ENCODE measurements at places on chromosomes 1 and 21. TPM values are rescaled to one million over a fixed set of nuclear protein-coding genes. Genes with fewer than 3 reads are reported as not detected.

The RIPK4 gene
- 9.4 TPM for total RNA-seq

DNA sequence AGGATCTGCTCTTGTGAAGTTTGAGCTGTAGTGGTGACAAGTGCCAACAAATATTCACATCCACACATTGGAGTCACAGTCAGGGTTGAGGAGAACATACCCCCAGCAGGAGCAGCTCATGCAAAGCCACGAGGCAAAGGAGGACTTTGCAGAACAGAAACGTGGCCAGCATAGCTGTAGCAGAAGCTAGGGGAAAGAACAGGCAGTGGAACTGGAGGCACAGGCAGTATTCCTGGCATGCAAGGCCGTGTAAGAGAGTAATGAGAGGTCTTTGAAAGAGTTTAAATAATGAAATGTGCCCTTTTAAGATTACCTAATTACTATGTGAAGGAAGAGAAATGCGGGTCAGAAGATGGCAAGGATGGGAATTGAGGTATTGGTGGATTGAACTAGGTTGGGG, 40.9 kb upstream of the IKBKE start:
- DNase-seq, result no peak

The DPM3 gene
- total RNA-seq, result not detected

DNA sequence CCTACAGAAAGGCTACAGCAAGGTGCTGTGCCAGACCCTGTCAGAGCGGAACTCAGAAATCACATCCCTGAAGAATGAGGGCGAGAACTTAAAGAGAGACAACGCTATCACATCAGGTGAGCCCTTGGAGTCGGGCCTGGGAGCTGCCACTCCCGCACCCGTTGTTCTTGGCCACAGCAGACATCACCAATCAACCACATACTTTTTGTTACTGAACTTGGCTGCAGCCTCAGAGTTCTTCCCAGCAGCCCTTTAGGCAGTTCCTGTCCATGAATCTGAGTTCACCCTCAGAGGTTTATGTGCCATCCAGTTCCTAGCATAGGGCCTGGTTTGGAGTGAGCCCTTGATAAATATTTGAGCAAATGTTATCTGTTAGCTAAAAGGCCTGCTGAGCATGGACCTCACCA, 61.6 kb downstream of the FHAD1 start:
- no peak for DNase-seq

DNA sequence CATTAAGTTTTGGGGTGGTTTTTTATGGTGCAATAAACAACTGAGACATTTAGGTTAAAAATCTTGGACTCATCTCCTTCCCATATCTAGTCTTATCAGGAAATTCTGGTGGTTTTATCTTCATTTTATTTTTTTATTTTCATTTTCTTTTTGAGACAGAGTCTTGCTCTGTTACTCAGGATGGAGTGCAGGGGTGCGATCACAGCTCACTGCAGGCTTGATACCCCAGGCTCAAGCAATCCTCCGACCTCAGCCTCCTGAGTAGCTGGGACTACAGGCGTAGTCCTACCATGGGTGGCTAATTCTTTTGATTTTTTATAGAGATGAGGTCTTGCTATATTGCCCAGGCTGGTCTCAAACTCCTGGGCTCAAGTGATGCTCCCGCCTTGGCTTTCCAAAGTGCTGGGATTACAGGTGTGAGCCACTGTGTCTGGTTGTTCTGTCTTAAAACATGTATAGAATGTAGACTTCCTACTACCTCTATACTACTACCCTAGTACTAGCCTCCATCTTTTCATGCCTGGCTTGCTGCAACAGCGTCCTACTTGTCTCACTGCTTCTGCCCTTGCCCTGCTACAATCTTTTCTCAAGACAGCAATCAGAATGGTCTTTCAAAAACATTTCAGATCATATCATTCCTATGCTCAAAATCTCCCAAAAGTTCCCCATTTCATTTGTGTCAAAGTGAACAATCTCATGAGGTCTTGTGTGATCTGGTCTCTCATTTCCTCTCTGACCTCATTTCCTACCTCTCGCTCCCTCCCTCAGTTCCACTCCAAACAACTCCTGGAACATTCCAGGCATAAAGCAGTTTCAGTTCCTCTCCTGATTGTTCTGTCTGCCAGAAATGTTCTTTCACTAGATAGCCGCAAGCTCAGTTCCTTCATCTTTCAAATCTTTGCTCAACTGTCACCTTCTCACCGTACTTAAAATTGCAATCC, 5.9 kb upstream of the FCGR2A start:
- DNase-seq, result peak; percentile 41

The IGSF9 gene
- total RNA-seq, result 3.4 TPM

DNA sequence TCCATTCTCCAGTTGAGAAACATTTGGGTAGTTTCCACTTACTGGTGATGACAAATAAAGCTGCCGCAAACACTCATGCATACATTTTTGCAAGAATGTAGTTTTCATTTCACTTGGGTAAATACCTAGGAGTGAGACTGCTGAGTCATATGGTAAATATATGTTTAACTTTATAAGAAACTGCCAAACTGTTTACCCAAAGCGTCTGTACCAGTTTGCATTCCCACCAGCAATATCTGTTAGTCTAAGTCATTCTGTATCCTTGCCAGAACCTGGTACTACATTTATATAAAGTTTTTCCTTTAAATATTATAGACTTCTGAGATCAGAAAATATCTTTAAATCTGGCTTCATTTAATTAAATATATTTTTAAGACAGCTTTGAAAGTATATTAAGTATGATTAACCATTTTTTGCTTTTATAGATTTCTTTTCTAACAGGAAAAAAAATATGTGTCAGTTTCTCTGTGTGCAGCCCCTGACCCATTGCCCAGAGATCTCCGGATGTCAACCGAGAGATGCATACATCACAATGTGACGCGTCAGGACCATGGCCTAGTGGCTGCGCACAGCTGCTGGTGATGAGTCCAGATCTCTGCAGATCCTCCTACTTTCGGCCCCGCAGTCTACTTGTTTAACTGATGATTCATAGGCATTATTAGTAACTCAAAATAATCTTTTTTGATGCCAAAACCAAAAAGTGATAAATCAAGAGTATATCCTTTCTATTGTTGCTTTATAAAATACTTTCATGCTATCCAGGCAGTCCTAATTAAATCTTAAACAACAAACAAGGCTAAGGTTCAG, 227.1 kb upstream of the MAP1LC3C start:
- no peak for DNase-seq

The MARK1 gene
- total RNA-seq, result 5.3 TPM

DNA sequence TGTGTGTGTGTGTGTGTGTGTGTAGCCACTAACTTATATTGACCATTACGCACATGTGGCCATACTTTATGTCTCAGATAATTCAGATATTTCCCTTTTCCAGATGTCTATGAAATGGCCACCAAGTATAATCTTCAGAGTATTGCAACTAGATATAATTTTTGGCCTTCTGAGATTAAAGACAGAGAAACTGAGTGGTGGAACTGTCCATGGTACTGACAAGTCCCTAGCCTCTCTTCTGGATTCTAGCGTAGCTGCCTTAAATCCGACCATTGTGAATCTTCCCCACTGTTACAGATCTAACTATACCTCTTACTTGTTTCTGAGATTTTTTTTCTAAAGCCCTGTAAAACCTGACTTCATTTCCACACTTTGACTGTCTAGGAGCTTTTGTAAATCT, 100.0 kb upstream of the SERTAD4 start:
- DNase-seq, result peak; percentile 27

GRCh38 chr1:2258996-2259395, 30.9 kb downstream of the SKI start:
- DNase-seq, result no peak

DNA sequence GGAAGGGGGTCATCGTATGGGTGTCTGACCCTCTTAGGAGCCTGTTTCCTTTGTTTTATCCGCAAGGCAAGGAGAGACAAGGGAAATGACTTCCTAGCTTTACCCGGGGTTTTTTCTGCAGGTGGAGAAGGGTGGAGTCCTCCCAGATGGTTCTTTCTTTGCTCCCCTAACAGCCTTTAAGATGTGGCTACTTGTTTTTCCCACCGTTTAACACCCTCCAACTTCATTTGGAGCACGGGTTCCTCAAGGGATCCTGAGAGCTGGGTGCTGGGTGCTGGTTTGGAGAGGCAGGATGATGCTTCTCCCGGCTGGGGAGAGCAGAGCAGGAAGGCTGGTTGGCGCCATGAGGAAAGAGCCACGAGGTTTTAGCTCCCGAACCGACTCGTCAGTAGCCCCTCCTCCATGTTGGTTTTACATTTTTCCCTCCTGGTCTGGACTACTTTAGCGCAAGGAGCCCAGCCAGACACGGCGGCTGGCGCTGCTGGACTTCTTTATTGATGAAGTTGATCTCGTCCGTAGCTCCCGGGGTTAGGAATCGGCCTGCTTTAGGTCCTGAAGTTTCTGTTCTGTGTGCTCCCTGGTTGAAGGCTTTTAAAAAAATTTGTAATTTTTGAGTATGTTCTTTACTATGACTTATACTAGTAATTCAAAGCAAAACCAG, 1.4 kb downstream of the UCK2 start:
- DNase-seq, result peak; percentile 64

The VSIG8 gene
- not detected for total RNA-seq
